Stimulated activated CD8-positive, alpha-beta memory T cell treated with anti-CD3 and anti-CD28 coated beads, Interleukin-15, amount 100 ng/mL, for 4 hours (primary cell): ENCODE measurements at places on chromosomes 4 and X.

- DNase-seq: no peak
These were observed at the start of gene CXXC4 for GRCh38 chr4:104494822-104495559. TSS of gene CXXC4 (minus strand) at chr4:104494894. CDS start at chr4:104491802, 3,092 bp downstream.

DNA sequence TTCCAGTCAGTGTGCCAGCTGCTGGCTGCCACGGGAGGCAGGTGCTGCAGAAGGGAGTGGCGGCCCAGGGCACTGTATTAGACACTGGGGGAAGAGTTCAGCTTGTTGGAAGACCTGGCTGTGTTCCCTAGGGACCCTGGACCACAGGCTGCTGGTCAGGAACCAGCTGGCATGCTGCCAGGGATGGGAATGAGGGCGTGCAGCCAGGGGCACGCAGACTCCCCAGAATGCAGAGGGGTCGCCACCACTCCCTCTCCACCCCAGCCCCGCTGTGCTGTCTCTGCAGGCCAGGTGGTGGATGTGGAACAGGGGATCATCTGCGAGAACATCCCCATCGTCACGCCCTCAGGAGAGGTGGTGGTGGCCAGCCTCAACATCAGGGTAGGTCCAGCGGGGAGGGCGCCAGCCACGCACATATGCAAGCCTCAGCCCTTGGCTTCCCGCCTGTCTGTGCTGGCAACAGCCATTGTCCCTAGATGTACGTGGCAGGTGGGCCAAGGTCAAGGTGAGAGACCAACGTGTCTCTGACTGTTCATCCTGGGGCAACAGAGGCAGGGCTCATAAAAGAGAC lies 12.3 kb downstream of the ABCD1 start:
- DNase-seq: no peak

DNA sequence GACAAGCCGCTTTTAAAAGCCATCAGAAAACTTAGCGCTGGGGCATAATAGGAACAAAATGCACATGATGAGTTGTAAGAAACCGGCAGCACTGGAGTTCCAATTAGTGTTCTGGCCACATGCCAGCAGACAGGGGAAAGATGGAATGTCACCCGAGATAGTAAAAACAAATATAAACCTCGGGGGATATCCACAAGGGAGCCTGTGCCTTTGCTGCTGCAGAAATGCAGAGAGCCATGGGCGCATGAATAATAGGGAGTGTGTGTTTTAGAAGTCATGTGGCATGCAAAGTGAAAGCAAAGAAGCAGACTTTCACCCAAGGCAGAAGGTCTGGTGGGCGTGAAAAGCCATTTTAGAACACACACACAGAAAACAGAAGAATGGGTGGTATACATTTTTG lies 19.1 kb downstream of the GPRASP3 start:
- DNase-seq: no peak

- no peak for DNase-seq
These were observed 26.0 kb downstream of the RNF212 start for GRCh38 chr4:1087371-1087770.

DNA sequence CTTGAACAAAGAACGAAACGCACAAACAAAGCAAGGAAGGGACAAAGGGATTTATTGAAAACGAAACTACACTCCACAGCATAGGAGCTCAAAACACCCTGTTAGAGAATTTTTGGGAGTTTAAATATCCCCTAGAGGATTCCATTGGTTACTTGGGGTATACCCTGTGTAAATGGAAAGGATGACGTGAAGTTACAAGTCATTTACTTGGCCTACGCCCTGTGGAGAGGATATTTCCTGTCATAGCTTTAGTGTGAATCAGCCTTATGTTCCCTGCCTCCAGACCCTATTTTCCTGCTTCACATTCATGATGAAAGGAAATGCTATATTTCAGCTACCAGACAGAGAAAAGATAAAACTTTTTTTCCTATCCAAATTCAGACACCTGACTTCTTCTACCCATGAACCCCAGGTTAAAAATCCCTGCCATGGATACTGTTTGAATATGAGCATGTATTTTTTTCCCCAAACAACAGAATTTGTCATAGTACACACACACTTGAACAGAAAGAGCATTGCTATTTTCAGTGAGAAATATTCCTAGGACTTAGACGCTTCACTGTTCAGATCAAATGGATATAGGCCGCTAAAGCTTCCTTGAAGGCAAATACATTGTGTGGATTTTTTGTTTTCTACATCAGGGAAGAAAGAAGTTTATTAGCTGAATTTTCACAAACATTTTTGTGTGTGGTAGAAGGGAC lies 20.4 kb downstream of the PIN4 start:
- no peak for DNase-seq
